ENCODE measurements at places on chromosomes 11 and 22. TPM values are rescaled to one million over a fixed set of nuclear protein-coding genes. Genes with fewer than 3 reads are reported as not detected.

Gene TRAF6
- 10.0 TPM for total RNA-seq

Gene CTSW
- 0.59 TPM for total RNA-seq

Gene ZFPL1
- 20.5 TPM for total RNA-seq

Gene GPHA2
- total RNA-seq, result not detected

Gene HPS5
- 32.8 TPM for total RNA-seq

Gene SHISAL1
- total RNA-seq, result 0.99 TPM

Gene CYB561A3
- total RNA-seq, result 13.4 TPM

Gene CACNA1I
- 0.20 TPM for total RNA-seq

Gene PDE3B
- 16.1 TPM for total RNA-seq

Gene CCDC81
- total RNA-seq, result 2.3 TPM

Gene CCDC188
- 1.2 TPM for total RNA-seq

Gene ALDH3B1
- total RNA-seq, result 2.1 TPM

Gene C11orf86
- not detected for total RNA-seq

Gene SULT4A1
- 0.89 TPM for total RNA-seq

Gene ZNF70
- total RNA-seq, result 4.3 TPM

Gene MYRF
- 0.30 TPM for total RNA-seq

Gene LRRC32
- 17.5 TPM for total RNA-seq

Gene C11orf87
- 0.69 TPM for total RNA-seq

Gene MOGAT2
- 9.6 TPM for total RNA-seq

Gene GALR3
- total RNA-seq, result not detected

Gene F2
- total RNA-seq, result not detected

Gene VPREB1
- not detected for total RNA-seq

Gene CWF19L2
- 23.0 TPM for total RNA-seq

Gene ZNF280A
- not detected for total RNA-seq

Gene OR1S1
- not detected for total RNA-seq
